Fibroblast of skin of left biceps (primary cell): ENCODE measurements at places on chromosomes 2 and 18.

- DNase-seq, result no peak
Observed at GRCh38 chr18:29008809-29009208, 831.9 kb upstream of the CDH2 start.

GRCh38 chr2:209334188-209335017 lies 89.4 kb upstream of the MAP2 start:
- DNase-seq, result peak; percentile 9

GRCh38 chr2:239961662-239962613 lies 63.2 kb downstream of the NDUFA10 start:
- no peak for DNase-seq

- no peak for DNase-seq
Observed at GRCh38 chr2:36456227-36457175, 100.9 kb downstream of the CRIM1 start.

GRCh38 chr2:153940511-153940910 lies 68.8 kb downstream of the GALNT13 start:
- DNase-seq, result no peak

DNA sequence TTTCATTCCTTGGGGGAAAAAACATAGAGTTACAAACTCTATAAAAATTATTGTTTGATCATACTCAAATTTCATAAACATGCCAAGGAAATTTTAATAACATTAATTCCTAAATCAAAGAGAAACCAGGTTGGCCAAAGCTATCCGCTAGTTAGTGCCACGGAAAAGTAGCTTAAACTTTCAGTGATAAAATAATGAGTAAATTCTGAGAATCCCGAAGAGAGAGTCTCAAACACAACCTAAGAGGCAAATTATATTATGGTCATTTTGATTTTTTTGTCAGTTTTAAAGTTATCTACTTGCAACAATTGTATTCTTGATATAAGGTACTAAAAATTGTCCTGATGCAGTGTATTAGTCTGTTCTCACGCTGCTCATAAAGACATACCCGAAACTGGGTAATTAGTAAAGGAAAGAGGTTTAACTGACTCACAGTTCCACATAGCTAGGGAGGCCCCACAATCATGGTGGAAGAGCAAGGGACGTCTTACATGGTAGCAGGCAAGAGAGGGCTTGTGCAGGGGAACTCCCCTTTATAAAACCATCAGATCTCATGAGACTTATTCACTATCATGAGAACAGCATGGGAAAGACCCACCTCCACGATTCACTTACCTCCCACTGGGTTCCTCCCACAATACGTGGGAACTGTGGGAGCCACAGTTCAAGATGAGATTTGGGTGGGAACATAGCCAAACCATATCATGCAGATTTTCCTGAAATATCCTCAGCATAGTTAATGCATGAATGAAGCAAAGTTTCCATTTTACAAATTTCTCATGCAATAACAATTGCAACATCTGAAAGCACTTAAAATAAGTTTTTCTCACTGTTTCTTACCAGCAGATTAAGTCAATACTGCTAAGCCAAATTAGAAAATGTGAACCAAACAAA lies 205.9 kb upstream of the STK17B start:
- no peak for DNase-seq

GRCh38 chr2:236856848-236857235 lies 228.8 kb upstream of the COPS8 start:
- no peak for DNase-seq

GRCh38 chr18:7116792-7117389 lies 706 bp downstream of the LAMA1 start:
- no peak for DNase-seq

DNA sequence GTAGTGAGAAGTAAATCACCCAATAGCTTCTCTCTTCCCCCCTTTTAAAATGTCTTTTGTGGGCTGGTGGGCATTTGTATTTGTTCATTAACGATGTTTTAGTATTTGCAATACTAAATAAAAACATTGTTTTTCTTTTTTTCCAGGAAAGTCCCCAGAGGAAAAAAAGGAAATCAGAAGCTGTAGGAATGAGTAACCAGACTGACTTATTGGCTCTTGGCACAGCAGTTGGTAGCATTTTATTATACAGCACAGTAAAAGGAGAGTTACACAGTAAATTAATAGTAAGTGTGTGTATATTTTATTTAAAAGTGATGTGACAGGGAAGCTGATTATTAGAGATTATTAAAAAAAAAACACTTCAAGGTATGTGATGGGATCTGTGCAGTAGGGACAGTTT lies 7.4 kb downstream of the WDR43 start:
- no peak for DNase-seq

DNA sequence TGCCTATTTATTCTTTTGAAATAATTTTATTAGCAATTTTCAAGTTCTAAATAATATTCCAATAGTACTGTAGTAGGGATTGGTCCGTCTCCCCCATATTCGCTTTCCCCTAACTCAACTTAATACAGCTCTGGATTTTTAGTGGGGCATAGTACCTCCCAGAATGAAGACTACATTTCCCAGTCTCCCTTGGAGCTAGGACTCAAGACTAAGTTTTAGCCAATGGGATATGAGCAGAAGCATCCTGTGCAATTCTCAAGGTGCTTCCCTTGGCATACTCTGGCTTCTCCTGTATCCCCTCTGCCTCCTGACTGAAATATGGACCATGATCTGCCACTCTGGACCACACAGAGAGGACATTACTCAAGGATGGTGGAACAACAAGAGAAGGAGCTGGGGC lies 24.1 kb downstream of the ST3GAL5 start:
- no peak for DNase-seq

- DNase-seq, result no peak
Observed at GRCh38 chr2:199130501-199130900, 327.2 kb downstream of the SATB2 start.

DNA sequence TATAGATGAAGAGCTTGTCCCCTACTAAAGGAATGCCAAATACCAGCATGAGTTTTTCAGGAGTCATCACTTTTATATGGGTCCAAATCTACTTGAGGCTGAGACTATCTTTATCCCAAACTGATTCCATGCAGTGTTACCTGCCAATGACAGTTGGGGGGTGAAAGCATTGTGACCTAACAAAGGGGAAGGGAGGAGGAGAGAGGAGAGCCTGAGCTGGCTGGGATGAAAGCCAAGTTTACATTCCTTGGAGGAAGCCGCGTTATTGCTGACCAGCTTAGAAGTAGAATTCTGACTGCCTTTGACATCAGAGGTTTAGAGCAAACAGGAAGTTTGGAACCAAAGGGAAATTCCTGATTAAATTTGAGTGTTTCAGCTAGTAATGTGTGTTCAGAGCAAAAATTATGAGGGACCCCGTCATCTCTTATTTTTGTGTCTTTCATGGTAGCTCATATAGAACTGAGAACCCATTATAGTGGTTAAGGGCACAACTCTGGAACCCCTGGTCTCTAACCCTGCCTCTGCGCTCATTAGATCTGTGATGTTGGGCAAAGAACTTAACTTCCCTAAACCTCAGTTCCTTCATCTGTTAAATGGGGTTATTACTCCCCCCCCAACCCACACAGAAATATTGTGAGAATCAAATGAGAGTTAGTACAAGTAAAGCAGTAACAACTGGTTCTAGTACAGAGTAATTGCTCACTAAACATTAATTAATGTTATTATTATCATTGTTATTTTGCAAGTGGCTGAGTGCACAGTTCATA lies 199.3 kb upstream of the EPAS1 start:
- DNase-seq, result peak; percentile 93

DNA sequence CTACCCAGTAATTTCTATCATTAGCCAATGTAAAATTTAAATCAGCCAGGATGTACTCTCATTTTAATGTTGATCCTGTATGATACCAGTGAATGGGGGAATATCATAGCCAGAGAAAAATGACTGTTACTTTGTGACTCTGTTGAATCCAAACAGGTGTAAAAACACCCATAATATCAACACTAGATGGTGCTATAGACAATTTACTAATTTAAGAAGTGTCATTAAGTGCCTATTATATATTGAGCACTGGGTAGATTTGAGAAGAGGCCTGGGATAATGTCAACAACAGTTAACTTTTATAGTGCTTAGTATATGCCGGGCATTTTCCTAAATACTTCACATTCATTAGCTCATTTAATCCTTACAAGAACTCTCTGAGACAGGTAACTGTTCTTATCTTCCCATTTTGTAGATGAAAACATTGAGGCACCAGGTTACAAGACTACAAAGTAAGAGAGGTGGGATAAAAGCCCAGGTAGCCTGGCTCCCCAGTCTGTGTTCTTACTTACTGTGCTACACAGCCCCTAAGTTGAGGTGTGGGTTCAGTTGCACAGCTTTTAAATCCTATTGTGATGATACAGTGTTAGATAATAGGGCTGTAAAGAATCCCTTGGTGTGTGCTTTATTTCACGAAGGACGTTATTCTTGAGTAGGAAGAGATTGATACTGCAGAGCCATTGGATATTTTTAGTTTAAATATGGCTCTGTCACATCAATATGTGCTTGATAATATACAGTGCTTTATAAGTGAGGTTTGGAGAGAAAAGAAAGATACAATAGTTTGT lies 325.5 kb downstream of the AGPS start:
- no peak for DNase-seq

DNA sequence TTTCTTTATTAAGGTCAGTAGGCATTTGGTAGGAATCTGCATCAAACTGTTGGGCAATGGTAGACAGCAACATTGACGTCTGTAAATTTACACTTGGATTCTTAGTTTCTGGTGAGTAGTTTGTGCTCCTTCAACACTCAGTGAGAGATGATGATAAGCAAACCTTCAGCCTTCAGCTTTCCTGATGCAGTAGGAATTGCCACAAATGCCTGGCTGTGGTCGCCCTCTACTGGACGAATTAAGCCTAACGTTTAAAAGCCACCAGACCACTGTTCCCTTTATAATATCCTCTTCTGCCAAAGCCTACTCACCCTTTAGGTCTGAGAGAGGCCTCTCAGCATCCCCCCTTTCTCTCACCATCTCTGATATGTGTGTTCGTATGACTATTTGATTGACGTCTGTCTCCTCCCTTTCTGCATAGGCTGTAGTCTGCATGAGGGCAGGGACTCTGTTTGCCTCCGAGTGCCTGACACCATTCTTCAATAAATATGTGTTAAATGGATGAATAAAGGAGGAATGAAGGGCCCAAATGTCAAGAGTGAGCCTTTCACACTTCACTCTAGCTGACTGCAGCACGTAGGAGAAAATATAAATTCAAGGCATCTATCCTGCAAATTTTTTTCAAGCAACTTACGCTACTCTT lies 47.0 kb upstream of the PLEKHM3 start:
- no peak for DNase-seq

- no peak for DNase-seq
Observed at GRCh38 chr2:195534971-195535370, 122.1 kb upstream of the SLC39A10 start.

DNA sequence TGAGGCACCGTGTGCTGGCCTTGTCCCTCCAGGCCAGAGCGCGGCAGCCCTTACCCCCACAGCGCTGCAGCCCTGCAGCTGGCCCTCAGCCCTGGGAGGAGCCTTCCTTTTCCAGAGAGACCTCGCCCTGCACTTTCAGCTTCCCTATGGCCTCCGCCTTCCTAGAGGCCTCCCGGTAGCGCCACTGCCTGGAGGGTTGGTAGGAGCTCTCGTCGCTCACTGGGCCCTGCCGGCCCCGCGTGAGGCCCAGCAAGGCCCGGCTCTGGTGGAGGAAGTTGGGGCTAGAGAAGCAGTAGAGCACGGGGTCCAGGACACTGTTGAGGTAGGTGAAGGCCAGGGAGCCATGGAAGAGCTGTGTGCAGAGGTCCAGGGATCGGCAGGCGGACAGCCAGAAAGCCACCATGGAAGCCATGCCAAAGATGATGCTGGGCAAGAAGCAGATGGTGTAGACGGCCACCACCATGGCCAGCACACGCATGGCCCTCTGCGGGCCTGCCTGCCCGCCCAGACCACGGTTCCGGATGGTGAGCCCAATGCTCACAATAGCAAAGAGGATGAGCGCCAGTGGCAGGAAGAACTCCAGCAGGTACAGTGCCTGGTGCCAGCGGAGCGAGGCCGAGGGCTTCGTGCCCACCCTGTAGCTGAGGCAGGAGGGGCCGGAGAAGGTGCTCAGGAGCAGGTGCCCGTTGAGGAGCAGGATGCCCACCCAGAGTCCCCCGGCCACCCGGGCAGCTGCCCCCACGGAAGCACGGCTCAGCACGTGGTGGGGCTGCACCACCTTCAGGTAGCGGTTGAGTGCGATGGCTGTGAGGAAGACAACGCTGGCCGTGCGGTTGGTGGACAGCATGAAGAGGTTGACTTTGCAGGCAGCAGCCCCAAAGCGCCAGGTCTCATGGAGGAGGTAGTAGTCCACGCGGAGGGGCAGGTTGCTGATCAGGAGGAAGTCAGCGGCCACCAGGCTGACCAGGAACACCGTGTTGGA lies 821 bp downstream of the OXER1 start:
- no peak for DNase-seq

DNA sequence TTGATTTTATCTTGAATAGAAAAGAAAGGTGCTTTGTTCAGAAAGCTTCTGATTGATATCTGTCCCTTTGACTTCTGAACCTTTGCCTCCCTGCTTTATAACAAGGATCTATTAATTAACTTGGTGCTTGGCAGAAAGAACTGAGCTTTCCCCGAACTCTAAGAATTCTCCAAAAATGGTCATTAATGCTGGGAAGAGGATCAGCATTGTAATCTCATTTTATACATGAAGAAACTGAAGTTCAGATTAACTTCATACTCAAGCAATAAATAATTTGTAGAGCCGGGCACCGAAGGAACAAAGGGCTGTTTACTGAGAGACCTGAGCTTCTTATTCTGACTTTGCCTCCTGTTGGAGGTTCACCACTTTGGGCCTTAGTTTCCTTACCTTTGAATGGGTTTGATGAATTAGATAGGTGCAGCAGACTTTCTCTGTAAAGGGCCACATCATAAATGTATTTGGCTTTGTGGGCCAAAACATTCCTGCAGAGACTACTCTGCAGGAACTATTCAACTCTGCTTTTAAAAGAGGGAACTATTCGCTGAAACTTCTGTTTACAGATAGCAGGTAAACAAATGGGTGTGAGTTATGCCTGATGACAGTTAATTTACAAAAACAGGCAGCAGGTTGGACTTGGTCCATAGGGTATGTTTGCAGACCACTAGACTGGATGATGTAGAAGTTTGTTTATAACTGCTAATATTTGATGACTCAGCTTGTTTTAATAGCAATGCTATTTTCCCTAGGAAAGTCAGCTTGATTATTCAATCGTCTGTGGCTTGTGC lies 272.9 kb downstream of the TGIF1 start:
- no peak for DNase-seq

DNA sequence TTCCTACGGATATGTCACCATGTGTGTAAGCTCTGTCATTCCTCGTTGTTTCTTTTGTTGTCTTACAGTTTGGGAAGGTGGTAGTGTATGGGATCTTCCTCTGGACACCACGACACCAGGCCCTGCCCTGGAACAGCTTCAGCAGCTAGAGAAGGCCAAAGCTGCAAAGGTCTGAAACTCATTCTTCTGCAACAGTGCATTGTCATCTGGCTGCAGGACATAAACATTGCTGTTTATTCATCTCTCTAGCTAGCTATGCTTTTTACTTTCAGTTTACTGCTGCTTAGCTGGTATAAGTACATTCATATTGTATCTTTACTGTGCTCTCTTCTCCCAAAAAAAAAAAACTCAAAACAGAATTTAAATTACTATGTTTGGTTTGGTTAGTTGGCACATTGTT lies 39.2 kb upstream of the KCNJ13 start:
- DNase-seq, result no peak
